ENCODE measurements at places on chromosomes 4 and X. TPM values are rescaled to one million over a fixed set of nuclear protein-coding genes. Genes with fewer than 3 reads are reported as not detected.
A peak's percentile ranks its signal among the peaks of the same experiment; 100 is the strongest.

GRCh38 chrX:123964156-123964834 lies 2.8 kb downstream of the STAG2 start:
- no peak for ATAC-seq

GRCh38 chrX:16319929-16320328 lies 152.6 kb downstream of the MAGEB17 start:
- no peak for ATAC-seq

DNA sequence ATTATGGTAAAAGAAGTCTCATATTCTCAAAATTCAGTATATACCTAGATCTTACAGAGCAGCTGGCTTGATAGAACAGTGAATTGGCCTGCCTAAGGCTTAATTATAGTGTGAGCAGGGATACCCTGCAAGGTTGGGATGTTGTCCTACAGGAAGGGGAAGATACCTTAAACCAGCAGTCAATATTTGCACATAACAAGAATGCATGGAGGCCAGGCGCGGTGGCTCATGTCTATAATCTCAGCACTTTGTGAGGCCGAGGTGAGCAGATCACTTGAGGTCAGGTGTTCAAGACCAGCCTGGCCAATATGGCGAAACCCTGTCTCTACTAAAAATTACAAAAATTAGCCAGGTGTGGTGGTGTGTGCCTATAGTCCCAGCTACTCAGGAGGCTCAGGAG lies 58.7 kb upstream of the ABCG2 start:
- ATAC-seq: no peak

DNA sequence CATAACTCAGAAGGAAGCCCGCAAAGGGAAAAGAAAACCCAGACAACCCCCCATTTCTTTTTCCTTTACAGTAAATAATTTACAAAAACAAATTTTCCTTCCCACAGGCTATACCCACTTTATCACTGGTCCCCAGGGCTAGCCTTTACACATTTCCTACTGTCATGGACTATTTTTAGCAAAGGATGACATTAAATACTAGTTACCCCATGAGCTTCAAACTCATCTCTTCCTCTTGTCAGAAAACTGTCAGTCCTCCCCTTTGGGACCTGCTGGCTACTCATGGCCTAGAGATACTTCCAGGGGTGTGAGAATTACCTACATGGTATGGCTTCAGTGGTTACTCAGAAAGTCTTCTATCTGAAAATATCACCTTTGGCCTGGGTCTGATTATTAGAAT lies 11.9 kb downstream of the TSC22D3 start:
- ATAC-seq: no peak

- no peak for ATAC-seq
Measured at GRCh38 chr4:157096439-157096838, 20.5 kb downstream of the GLRB start.

GRCh38 chrX:33725535-33726210 lies 406.4 kb downstream of the FAM47A start:
- ATAC-seq: peak; percentile 88

DNA sequence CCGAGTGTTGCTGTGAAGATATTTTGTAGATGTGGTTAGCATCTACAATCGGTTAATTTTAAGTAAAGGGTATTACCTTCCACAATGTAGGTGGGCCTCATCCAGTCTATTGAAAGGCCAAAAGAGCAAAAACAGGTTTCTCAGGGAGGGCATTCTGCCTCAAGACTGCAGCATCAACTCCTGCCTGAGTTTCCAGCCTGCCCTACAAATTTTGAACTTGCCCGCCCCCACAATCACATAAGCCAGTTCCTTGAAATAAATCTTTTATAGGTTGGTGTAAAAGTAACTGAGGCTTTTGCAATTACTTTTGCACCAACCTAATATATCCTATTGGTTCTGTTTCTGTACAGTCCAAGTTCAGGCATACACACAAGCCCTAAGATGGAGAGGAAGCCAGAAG lies 22.1 kb upstream of the PI4K2B start:
- no peak for ATAC-seq

DNA sequence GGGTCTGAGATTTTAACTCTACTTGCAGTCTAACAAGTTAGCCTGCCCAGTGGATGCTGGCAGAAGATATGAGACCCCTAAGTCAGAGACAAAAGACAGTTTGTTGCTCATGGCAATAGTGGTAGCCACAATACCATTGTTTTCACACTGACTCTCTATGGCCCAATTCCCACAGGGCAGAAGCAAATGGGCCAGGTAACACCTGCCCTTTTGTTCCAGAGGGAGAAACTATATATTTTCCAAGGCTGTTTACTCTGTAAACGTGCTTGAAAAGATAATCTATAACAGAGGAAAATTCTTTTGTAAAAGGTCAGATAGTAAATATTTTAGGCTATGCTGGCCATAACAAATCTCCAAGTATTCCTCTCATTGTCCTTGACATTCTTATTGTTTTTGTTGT lies 57.2 kb upstream of the NPNT start:
- ATAC-seq: no peak

DNA sequence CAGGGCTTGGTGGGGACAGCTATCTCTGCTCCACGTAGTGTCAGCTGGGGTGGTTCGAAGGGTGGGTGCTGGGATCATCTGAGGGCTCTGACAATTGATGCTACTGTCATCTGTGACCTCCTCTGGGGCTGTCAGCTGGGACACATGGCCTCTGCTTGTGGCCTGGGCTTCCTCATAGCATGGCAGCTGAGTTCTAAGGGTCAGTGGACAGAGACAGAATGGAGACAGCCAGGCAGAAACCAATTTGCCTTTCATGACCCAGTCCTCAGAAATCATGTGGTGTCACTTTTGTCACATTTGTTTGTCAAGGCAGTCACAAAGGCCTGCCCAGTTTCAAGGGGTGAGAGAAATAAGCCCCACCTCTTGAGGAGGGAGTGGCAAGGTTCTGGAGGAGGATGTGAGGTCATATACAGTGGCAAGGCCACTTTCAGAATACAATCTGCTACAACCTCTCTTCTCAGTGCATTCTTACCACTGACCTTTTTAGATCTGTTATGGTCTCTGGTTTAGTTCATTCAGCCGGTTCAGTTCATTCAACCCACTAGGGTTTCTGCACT lies 103.6 kb upstream of the BCOR start:
- peak; percentile 85 for ATAC-seq

- no peak for ATAC-seq
Measured at GRCh38 chr4:11878241-11878640, 449.5 kb upstream of the HS3ST1 start.

GRCh38 chr4:98711526-98711925 lies 53.1 kb upstream of the TSPAN5 start:
- no peak for ATAC-seq

GRCh38 chr4:174058846-174059245 lies 224.6 kb downstream of the FBXO8 start:
- no peak for ATAC-seq

DNA sequence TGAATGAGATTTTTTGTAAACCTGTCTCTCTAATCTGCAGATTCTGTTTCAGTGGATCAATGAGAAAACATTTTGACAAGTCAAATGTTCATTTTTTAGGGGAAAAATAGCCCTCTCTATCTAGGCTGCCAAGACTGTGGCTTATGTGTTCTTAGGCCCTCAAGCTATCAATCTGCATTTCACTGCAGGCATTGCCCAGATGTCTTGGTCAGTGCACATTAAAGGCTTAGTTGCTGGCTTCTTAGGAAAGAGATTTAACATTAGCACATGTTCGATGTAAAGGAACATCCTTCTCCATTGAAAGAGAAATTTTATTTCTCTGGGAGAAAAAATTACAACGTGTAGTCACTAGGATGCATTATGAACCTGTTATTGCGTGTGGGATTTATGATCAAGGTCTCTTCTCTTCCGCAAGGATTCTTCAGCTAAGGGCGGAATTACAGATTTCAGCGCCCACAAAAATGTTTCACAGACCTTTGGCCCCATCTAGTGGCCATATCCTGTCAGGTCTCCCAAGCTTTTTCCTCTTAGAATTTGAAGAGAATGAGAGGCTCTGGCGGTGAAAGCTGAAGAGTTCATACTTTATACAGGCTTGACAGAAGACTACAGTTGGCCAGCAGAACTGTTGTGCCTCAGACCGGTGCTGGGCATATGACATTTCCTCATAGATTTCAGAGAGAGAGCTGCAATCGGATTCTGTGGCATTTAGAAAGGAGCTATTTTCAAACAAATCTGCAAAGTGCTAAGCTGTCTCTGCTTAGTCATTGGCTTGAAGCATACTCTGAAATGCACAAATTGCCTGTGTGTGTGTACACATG lies 144.6 kb upstream of the NOCT start:
- peak; percentile 69 for ATAC-seq

DNA sequence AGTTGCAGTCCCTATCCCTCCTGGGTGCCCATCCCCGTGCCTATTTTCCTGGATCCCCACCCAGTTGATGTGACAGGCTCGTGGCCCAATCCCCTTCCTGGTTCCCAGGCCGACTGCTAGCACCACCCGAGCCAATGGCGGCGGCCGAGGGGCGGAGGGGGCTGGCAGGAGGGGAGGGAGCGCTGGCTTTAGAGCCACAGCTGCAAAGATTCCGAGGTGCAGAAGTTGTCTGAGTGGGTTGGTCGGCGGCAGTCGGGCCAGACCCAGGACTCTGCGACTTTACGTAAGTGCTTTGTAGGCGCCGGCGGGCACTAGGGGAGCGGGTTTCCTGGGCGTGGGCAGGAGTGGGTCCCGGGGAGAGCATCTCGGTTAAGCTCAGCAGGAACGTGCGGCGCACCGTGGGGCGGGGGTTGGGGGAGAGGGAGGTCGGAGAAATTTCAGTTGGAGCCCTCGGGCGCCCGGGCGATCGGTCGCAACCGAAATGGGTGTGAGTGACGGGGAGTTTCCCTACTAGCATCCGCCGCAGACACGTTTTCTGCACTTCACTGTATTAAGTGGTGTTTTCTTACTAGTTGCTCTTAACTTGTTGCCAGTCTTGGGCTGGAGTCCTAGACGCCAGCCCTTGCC lies at the start of gene PLS3:
Gene PLS3 (plus strand): TSS at position 197 of the 627 bp plus-strand sequence. CDS start 49,077 bp downstream, outside the sequence.
- ATAC-seq: peak; percentile 85

- ATAC-seq: no peak
Measured at GRCh38 chr4:7179158-7179557, 13.2 kb upstream of the SORCS2 start.

GRCh38 chrX:115147220-115147619 lies 42.0 kb upstream of the RBMXL3 start:
- ATAC-seq: no peak

GRCh38 chrX:108230574-108230973 lies 139.0 kb downstream of the ATG4A start:
- ATAC-seq: no peak

DNA sequence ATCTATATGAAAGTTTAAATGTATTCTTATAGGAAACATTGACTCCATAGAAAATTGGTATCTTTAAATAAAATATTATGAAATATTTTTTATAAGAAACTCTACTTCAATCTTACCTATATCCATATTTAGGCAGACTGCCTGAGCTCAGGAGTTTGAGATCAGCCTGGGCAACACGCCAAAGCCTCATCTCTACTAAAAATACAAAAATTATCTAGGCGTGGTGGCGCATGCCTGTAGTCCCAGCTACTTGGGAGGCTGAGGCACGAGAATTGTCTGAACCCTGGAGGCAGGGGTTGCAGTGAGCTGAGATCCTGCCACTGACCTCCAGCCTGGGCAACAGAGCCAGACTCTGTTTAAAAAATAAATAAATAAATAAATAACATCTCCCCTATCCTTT lies 47.5 kb downstream of the PABPC4L start:
- ATAC-seq: no peak

- no peak for ATAC-seq
Measured at GRCh38 chrX:134949271-134949670, 41.5 kb upstream of the SMIM10 start.

Gene TEX13B
- total RNA-seq: not detected

Gene PORCN
- 7.7 TPM for total RNA-seq

Gene KLHL5
- 87.3 TPM for total RNA-seq

Gene NEXMIF
- 12.1 TPM for total RNA-seq

Gene ATP1B4
- 0.27 TPM for total RNA-seq

Gene FRMD7
- 0.14 TPM for total RNA-seq

Gene UCP1
- 0.16 TPM for total RNA-seq

Gene DRD5
- 0.16 TPM for total RNA-seq

Gene AFF2
- total RNA-seq: 46.4 TPM

Gene ATG4A
- total RNA-seq: 13.1 TPM

Data from motor neuron (in vitro differentiated cells).